ENCODE measurements at places on chromosomes 7 and 10.

- DNase-seq = no peak
Measured at GRCh38 chr10:62149621-62150020, 119.0 kb downstream of the RTKN2 start.

GRCh38 chr10:87659571-87660483, at the start of gene PAPSS2:
Gene PAPSS2, plus strand, starts transcription at chr10:87659878. Its CDS starts 104 bp downstream, at chr10:87659982.
- no peak for DNase-seq

GRCh38 chr10:104036518-104037260, 49.0 kb downstream of the COL17A1 start:
- no peak for DNase-seq

DNA sequence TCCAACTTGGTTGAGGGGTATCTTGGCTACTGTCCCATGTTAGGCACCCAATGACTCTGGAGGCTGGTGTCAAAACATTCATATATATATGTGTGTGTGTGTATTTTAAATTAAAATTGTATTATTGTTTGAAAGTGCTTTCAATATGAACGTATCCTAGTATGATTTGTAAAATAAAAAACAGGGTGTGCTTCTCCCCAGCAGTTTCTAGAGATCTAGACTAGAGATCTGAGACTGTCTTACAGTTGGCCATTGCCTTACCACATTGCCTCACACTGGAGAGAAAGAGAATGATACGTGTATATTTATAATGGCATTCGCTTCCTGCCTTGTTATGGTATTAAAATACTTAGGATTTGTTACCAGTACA, 1.2 kb downstream of the BAG3 start:
- no peak for DNase-seq

GRCh38 chr7:149854611-149855360, 16.6 kb downstream of the ZNF862 start:
- no peak for DNase-seq

DNA sequence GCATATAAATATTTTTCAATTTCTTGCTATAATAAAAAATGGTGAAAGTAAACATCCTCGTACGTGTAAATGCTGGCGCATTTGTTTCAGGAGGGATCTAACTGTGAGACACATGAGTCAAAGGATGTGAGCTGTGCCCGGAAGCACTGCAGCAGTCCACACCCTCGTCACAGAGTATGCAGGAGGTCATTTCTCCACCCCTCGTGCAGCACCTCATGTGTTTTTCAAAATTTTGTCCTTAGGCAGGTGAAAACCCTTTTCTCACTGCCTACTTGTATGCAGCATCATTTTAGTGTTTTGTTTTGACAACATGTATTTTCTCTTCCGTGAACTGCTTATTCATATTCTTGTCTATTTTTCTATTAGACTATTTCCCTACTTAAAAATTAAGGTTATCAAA, 162.7 kb downstream of the AVL9 start:
- DNase-seq = no peak

- no peak for DNase-seq
Measured at GRCh38 chr10:778626-779330, 89.3 kb upstream of the DIP2C start.

DNA sequence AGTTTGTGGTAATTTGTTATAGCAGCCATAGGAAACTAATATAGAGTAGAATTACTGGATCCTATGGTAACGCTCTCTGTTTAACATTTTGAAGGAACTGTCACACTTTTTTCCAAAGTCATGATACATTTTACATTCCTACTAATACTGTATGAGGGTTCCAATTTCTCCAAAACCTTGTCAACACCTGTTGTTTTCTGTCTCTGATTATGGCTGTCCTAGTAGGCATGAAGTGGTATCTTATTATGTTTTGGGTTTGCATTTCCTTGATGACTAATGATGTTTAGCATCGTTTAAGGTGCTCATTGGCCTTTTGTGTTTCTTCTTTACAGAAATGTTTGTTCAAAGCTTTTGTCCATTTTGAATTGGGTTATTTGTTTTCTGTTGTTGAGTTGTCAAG, 69.6 kb downstream of the VPS50 start:
- DNase-seq = no peak

- no peak for DNase-seq
Measured at GRCh38 chr10:110643035-110643652, 992 bp upstream of the RBM20 start.

GRCh38 chr7:27109466-27110185, 7.1 kb upstream of the HOXA2 start:
- DNase-seq = no peak

DNA sequence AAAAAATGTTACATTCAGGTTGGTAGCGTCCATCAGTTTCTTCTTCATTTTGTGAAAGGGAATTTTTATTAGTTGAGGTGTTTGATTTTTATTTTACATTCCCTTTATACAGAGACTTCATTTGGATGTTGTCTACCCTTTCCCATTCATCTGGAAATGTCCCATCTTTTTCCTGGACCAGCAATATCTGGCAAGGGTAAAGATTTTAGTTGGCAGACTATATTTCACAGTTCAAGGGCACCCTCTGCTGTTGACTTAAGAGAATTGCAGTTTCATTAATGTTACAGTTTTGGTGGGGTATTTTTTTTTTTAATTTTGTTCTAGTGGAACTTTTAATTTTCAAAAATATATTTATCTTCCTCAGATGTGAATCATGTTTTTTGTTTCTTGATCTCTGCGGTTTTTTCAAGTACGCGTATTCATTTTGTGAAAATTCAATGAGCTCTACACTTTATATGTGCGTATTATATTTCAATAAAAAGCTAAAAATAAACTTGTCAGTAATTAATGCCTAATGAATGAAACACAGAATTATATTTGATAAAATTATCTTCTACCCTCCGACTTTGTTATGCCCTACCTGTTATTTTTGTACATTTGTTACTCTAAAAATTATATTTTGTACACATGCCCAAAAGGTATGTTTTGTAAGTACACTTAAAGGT, 97.9 kb upstream of the KLF14 start:
- no peak for DNase-seq

DNA sequence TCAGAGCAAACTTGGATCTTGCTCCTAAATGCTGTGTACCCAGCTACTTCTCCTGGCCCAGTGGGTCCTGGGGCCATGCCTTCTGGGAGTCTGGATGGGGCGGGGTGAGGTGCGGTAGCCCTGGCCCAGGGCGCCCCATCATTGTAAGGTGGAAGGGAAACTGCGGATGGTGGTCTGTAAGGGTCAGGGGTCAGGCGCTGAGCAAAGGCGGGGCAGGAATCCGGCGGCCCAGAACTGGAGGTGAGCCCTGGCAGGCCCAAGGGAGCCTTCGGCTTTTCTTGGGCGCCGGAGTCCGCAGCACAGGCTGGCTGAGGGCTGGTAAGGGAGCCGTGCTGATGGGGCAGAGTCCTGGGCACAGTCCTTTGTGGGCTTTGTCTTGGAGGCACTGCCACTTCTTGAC, 66.5 kb upstream of the CTBP2 start:
- no peak for DNase-seq

- no peak for DNase-seq
Measured at GRCh38 chr10:32489901-32490300, 44.0 kb downstream of the CCDC7 start.

- no peak for DNase-seq
Measured at GRCh38 chr10:114363745-114364454, 40.4 kb downstream of the AFAP1L2 start.
